ENCODE measurements at places on chromosomes 4 and X. TPM values are rescaled to one million over a fixed set of nuclear protein-coding genes. Genes with fewer than 3 reads are reported as not detected.

DNA sequence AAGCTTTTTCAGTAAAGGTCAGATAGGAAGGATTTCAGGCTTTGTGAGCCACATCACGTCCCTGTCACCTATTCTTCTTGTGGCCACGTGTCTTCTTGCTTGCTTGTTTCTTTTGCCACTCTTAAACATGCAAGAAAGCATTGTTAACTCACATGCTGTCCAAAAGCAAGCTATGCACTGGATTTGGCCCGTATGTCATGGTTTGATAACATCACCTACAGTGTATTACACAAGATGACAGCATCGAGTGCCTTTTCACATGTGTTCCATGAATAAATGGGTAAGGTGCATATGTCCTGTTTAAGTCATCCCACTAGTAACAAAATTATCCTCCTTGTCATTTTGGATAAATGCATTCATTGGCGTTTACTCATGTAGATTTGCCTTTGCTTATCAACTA lies 468.0 kb upstream of the FAT1 start:
- no peak for ATAC-seq

The PRKG2 gene
- 1.3 TPM for total RNA-seq

The PPBP gene
- 1.0 TPM for total RNA-seq

- ATAC-seq = no peak
These were observed 55.4 kb downstream of the MAML3 start for GRCh38 chr4:140098455-140099160.

- ATAC-seq = peak; percentile 68
These were observed 22.9 kb upstream of the TRIM2 start for GRCh38 chr4:153181293-153181692.

GRCh38 chr4:74365761-74366160 lies 816 bp downstream of the EREG start:
- ATAC-seq = peak; percentile 12

The FAM114A1 gene
- 33.2 TPM for total RNA-seq

DNA sequence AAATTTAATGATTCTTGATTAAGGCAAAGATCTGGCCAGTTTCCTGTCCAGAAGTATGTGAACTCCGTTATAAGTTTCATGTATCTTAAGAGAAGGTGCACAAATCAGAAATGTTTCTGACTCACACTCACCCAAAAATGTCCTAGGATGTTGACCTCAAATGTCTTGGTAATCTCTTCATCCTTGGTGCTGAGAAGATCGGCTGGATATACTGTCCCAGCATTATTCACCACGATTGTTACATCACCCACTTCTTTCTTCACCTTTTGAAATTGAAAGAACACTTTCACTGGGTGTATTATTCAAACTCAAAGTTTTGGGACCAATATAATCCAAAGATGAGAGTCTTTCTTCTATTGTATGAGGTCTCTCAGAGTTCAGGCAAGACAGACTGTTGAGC lies 5.7 kb downstream of the HSD17B13 start:
- peak; percentile 65 for ATAC-seq

- ATAC-seq = no peak
These were observed 3.7 kb downstream of the QRFPR start for GRCh38 chr4:121377076-121377475.

The CT47B1 gene
- not detected for total RNA-seq

GRCh38 chrX:147875866-147876596 lies 35.7 kb upstream of the FMR1 start:
- no peak for ATAC-seq

- no peak for ATAC-seq
These were observed 298.2 kb upstream of the FSTL5 start for GRCh38 chr4:162461952-162462351.

DNA sequence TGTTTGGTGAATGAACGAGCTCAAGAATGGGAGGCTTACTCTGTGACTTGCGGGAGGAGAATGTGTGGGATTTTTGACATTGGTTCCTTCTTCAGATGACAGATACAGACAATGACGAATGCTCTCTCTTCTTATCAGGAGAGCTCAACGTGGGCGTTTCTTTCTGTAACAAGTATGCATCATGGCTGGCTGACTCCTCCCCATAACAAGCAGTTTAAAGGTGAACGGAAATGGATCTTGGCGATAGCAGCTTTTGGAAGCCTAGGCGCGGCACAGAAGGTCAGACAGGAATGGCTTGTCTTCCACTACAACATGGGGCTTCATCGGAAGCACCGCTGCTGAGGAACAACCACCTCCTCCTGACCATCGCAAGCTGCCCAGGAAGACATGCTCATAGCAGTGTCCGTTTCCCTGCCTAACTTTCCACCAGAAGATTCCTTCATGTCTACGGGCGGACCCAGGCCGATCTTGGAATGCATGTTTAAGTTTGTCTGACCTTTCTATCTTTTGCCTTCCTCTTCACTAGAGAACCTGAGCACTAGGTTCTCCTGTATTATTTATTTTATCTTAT lies 18.3 kb upstream of the ACSL1 start:
- ATAC-seq = no peak

DNA sequence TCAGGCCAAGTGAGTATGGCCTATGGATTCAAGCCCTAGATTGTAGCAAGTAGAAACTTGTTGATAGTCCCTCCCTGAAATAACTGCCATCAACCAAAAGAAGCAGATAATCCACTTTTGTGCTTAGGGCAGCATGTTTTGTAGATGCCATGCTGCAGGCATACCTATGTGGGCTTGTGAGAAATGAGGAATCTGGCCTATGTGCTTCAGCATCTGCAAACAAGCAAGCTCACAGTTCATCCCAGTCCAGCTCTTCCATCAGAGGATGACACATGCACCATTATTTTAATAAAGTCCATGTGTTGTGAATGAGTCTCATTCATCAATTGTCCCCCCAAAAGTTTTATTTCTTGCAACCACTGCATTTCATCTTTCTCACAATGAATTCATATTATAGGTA lies 421.9 kb upstream of the DIPK2B start:
- ATAC-seq = peak; percentile 60

- no peak for ATAC-seq
These were observed 214.7 kb downstream of the TRAM1L1 start for GRCh38 chr4:116870686-116871085.

The SPANXB1 gene
- total RNA-seq = not detected

The SCD5 gene
- 1.9 TPM for total RNA-seq

The AFAP1 gene
- 5.5 TPM for total RNA-seq

DNA sequence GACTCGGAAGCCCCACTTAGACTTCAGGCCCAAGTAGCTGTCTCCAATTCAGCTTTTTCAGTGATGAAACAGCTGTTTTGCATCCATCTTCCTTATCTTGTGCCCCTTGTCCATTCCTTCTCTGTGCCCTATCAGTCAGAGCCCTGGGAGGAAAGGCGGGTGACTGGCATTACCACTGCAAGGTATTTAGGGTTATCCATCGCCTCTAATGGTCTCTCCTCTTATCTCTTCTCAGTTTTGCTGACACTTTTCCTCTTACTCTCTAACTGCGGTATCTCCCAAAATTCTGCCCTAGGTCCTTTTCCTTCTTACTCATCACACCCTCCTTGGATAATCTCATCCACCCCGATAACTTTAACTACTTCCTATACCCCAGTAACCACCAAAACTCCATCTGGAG lies 13.7 kb downstream of the GAB3 start:
- ATAC-seq = no peak

- ATAC-seq = no peak
These were observed 52.8 kb downstream of the GPRIN3 start for GRCh38 chr4:89254847-89255246.

The EDNRA gene
- total RNA-seq = 5.5 TPM

The LRAT gene
- total RNA-seq = 0.76 TPM

- no peak for ATAC-seq
These were observed 514.8 kb upstream of the TENM3 start for GRCh38 chr4:181728305-181728966.

DNA sequence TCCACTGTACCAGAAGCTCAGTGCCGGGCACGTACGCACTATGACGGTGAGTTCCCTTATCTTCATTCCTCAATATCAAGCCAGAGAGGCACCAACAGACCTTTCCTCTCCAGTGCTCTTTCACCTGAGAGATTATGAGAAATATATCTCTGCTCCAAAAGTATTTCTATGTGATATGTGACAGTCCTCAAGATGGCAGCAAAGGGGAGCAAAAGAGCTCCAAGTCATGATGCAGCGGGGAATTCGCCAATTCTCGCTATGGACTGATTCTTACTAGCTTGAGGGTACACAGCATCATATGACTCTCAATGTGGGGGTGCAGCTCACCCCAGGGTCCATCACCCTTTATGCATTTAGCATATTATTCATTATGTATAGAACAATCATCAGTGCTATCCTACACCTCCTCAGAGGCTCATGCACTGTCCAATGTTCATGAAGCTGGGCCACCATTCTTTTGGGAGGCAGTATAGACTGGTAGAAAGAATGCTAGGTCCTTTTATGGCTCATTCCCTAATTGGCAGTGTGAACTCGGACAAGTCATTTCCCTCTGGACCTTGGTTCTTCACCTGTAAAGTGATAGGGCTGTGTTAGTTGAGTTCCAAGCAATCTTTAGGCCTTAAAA lies 12.8 kb upstream of the IQSEC2 start:
- ATAC-seq = no peak

The TRAPPC11 gene
- 22.7 TPM for total RNA-seq

GRCh38 chr4:88335092-88335665 lies 43.5 kb upstream of the HERC6 start:
- ATAC-seq = no peak

GRCh38 chr4:186805020-186805820 lies 81.6 kb upstream of the FAT1 start:
- ATAC-seq = no peak

DNA sequence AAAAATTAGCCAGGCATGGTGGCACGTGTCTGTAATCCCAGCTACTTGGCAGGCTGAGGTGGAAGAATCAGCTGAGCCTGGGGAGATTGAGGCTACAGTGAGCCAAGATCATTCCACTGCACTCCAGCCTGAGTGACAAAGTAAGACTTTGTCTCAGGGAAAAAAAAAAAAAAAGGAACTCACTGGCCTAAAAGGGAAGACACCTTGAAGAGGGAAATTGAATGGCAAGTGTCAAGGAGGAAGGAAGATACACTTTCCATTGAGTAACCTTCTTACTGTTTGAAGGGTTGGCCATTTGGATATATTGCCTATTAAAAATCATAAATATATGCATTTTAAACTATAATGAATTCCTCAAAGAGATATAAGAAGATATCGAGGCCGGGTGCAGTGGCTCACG lies 147.5 kb upstream of the FAM241A start:
- no peak for ATAC-seq

- ATAC-seq = no peak
These were observed 11.4 kb downstream of the ASIC5 start for GRCh38 chr4:155854582-155855226.

DNA sequence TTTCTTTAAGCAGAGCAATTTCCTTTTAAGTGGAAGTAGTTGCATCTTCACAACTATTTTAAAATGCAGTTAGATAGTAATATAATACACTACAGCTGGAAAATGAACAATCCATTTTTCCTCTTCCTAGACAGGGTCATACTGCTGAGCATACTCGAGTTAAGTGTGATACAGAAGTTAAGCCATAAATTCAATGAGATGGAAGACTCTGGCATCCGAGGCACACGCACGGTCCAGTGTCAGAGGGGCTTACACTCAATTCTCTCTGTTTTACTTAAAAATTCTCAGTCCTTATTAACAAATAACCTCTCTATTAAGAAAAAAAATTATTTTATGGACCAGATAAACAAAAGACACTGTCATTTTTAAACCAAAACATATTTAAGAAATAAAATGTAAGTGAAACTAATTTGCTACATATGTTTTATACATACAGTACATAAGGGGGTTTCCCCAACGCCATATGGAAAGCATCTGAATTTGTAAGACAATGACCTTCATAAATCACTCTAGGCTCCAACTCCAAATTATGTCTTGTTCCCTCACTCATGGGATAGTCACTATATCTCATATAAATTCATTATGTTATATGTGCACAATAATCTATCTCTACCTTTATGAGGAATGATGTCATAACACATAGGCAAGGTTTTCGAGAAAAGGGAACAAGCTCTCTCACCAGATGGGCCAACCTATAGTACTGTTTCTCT lies 315.3 kb downstream of the PAPSS1 start:
- no peak for ATAC-seq

DNA sequence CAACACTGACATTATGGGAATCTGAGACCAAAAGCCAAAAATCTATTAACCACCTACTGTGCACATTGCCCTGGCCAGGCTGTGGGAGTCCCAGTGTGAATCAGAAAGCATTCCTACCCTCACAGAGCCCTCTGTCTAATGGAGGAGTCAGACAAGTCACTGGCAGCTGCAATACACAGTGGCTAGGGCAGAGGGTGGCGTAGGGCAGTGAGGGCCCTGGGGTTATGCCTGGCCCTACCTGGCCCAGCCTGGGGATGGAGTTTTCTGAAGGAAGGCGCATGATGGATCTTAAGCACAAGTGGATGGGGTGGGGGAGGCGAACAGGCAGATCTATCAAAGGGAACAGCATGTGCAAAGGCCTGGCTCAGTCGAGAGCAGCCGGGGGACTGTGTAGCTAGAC lies 10.8 kb downstream of the JAKMIP1 start:
- ATAC-seq = no peak

DNA sequence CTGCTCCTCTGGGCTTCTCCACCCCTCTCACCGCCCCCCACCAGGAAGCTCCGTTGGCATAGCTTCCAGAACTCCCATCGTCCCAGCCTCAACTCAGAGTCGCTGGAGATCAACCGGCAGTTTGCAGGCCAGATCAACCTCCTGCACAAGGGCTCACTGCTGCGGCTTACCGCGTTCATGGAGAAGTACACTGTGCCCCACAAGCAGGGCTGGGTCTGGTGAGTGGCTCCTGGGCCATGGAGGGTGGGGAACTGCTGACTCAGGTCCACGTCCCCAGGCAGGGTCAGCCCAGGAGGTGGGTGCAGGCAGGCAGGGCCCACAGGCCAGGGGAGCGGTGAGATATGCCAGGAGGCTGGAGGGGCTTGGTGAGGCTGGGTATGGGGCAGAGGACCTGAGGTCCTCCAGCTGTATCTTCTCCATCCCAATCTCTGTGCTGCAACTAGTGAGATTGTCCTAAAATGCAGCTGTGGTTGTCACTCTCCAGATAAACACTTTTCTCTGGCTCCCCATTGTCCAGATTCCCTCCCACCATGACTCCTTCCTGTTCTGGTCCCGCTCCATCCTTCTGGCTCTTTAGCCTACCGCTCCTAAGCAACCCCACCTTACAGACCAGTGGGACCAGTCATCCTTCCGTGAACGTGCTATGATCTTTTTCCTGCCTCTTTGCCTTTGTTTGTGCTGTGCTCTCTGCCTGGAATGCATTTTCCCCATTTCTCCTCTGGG lies 71.9 kb downstream of the STARD8 start:
- no peak for ATAC-seq

DNA sequence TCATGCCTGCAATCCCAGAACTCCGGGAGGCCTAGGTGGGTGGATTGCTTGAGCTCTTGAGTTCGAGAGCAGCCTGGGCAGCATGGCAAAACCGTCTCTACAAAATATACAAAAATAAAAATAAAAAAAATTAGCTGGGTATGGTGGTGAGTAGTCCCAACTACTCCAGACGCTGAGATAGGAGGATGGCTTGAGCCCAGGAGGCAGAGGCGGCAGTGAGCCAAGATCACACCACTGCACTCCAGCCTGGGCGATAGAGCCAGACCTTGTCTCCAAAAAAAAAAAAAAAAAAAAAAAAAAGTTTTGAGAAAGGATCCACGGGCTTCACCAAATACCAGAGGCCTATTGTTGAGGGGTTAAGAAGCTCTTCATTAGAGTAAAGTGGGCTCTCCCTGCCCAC lies 8.0 kb downstream of the SUPT20HL2 start:
- ATAC-seq = no peak

The FAT1 gene
- 86.4 TPM for total RNA-seq

Data from esophagus mucosa (tissue), 1 donor.